ENCODE measurements at places on chromosomes 12 and 14.

DNA sequence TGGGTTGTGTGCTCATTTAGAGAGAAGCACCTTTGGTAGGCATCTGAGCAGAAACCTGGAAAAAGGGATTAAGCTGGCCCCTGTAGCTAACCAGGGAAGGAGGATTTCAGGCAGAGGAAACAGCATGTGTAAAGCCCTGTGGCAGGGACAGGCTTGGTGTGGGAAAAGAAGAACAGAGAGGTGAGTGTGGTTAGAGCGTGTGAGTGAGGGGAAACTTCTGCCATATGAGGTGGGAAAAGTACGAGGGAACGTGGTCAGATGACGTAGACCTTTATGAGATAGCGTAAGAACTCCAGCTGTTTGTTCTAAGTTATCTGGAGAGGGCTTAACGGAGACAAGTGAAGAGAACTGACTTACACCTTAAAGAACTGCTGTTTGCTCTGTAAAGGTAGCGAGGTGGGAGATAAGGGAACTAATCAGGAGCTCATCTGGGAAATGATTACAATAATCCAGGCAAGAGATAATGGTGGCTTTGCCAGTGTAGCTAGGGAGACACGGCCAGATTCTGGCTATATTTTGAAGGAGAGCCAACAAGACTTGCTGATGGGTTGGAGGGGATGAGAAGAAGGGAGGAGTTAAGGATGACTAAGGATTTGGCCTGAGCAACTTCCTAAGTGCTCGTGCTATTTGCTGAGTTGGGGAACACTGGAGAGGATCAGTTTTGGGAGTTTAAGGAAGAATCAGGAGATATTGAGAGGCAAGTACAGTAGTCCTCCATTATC, 234.0 kb downstream of the ETNK1 start:
- DNase-seq = no peak

DNA sequence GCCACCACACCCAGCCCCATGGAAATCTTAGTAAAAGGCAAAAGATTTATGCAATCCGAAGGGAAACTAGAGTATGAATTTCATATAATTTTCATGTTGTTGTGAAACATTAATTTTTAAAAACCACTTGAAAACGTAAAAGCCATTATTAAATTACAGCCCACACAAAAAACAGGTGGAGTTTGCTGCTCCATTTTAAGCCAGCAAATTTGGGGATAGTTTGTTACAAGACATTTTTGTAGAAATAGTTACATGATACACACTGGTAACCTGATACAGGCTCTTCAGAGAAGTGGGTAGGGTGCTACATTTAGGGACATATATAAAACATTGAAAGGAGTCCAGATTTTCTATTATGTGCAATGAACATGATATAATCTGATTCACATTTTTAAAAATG, 17.6 kb downstream of the GNPTAB start:
- no peak for DNase-seq

- no peak for DNase-seq
Observed at GRCh38 chr12:124603100-124603541, 35.7 kb upstream of the NCOR2 start.

- DNase-seq = no peak
Observed at GRCh38 chr12:64561302-64562136, 48.8 kb upstream of the RASSF3 start.

- no peak for DNase-seq
Observed at GRCh38 chr12:112904571-112904970, 2.2 kb upstream of the OAS1 start.

DNA sequence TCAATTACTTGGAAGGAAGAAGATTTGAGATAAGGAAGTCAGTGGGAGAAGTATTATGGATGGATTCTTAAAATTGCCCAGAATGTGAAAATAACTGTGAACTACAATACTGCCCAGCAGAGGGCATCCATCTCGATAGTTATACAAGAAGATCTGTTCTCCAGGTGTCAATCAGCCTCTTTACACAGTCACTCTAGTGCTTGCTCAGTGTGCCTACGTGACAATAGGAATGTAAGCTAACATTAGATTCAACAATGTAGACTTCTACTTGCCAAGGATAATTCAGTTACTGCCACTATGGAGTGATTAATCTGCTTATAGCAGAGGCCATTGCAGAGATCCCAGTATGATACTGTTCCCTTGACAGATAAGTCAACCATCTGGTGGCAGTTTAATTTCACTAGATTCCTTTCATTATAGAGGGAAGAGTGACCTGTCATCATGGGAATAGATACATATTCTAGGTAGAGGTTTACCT, 10.6 kb upstream of the MAP4K5 start:
- no peak for DNase-seq

- DNase-seq = no peak
Observed at GRCh38 chr12:46200551-46200950, 68.3 kb downstream of the SLC38A1 start.

GRCh38 chr12:85531341-85531740, 251.3 kb downstream of the ALX1 start:
- DNase-seq = no peak

GRCh38 chr12:52203079-52203921, 11.5 kb upstream of the KRT80 start:
- no peak for DNase-seq

- no peak for DNase-seq
Observed at GRCh38 chr14:61472011-61472672, 150.8 kb downstream of the PRKCH start.

DNA sequence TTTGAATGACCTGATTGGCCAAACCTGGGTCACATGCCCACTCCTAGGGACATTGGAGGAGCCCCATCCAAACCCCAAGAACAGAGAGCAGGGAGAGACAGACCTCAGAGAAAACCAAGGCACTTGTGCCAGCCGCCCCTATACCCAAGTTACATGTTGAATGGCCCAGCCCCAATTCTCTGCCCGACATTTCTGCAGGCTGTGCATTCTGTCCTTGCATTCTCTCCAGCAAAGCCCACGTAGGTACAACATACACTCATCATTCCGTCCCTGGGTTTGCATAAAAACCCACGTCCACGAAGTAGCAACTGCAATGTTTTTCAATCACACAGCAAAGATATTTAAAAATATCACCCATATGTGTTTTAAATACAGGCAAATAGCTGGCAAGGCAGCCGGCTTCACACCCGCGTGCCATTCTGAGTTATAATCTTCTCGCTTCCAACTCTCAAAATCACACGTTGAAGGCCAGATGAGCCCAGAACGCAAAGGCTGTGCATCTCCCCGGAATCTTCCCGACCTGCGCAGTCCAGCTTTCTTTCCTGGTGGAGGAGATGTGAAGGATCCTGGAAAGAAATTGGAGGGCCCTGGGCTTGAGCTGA, 91.7 kb upstream of the MYL2 start:
- no peak for DNase-seq

GRCh38 chr14:99262977-99263448, 9.0 kb downstream of the BCL11B start:
- no peak for DNase-seq

DNA sequence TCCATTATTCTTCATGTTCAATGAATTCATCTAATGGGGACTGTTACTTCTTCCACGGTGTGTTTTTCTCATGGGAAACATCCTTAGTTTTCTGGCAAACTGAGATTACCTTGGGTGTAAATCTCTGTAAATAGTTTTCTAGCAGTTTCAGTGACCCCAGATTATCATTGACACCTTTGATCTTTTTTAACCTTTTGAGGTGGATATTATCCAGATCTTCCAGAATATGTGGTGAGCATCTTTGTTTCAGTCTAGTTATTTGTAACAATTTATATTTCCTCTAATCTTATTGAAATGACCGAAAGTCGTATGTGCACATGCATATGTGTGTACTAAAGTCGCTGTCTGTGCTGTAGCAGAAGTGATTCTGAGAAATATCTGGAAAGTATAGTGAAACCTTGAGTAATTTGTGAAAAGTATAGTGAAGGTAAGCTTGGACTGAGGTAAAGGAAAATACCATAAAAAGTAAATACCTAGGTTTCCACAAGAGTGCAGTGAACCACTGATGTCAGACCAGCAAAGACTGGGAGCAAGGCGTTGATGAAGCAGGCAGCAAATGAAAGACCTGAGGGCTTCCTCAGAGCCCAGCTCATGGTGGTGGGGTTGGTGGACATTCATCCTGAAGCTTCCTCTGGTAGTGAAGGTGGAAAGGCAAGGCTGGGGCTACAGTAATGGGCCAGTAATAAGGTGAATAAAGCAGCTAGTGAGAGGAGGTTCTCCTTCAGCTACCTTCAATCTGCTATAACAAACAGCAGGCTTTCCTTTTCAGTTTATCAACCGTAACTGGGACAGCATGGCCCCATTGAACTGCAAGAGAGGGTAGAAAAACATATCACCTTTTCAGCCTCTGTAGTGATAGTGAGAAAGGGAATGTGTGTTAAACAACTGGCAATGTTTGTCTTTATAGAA, 480.2 kb upstream of the FBXO33 start:
- no peak for DNase-seq

DNA sequence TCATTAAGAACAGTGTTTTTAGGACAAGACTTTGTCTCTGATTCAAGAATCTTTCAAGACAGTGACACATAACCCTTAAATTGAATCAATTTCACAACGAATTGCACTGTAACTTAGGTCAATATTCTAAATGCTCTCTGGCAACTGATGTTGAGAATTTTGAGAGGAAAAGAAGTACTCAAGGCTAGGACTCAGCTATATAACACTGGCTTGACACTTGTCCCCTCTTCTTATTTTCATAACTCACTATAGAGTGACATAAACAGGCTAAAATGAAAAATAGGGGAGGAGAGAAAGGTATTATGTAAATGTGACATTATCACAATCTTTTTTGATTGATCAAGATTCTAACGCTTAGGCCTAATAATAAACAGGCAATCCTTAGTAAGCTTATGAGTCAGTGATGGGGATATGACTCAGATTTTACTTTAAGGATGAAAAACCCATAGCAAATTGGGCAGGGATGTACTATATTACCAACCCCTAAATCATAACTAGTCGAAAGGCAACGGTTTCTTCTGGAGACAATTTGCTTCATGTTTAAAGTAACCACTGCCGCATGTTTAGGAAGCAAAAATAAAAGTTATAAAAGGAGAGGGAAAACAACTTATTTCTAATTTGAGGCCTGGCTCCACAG, 10.9 kb downstream of the BTG1 start:
- no peak for DNase-seq

GRCh38 chr14:77208291-77208978, 26.8 kb downstream of the TMEM63C start:
- no peak for DNase-seq

DNA sequence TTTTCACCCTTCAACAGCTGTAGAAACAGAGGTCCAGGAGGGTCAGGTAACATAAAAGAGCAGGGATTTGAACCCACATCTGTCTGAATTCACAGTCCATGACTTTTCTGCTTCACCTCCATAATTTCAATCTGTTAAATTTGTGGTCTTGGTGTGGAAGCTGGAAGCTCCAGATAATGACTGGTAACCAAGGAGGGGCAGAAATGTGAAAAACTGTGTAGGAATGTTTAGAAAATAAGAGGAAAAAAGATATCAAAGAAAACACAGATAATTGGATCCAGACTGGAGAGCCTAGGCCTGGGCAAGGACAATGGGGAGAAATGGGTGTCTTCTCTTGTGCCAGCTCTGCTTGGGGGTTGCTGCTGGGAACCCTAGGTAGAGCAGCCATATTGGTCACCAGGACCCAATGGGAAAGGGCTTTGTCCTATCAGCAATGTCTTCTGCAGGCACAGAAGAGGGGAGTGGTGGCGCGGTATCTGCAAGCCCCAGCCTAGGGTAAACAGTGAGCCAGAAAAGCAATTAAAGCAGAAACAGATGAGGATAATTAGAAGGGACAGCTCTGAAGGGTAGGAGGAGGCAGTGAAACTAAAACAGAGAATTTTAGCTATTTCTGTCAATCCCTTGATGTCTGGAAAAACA, 54.3 kb upstream of the CCDC91 start:
- no peak for DNase-seq

Measured in stimulated activated CD8-positive, alpha-beta memory T cell treated with anti-CD3 and anti-CD28 coated beads, Interleukin-7, amount 100 ng/mL, for 48 hours (primary cell).